ENCODE measurements at places on chromosomes 12 and 14. TPM values are rescaled to one million over a fixed set of nuclear protein-coding genes. Genes with fewer than 3 reads are reported as not detected.

Gene FGF23
- total RNA-seq = not detected

DNA sequence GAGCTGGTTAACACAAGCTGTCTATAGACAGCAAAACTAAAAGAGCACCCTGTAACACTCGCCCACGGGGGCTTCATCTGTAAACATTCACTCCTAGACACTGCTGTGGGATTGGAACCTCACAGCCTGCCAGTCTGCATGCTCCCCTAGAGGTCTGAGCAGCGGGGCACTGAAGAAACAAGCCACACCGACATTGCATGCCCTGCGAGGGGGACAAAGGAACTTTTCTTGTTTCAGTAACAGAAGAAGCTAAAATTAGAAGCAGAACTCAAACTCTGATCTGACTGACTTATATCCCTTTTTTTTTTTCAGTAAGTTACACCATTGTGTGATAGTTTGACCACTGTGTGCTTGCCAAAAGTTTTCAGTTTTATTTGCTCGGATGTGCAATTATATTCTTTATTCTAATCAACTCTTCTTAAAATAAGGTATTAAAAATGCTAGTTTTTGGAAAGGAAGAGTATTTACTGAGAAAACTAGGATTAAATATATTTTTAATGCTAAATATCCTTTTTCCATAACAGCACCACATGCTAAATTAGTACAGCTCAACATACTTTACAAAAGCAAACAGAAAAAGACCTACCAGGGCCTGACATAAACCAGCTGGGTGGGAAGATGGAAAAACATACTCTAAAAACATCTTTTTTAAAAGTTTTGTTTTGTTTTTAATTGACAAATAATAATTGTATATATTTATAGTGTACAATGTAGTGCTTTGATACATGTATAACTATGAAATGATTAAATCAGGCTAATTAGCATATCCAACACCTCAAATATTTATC lies 100.2 kb downstream of the EPS8 start:
- H3K4me1 ChIP-seq = peaks cover 35% of the 10 kb centered on the region
- no peaks in the 10 kb centered on the region for H3K36me3 ChIP-seq
- no peak overlapping the region for H3K4me3 ChIP-seq
- DNase-seq = no peak
- peak overlapping the region; percentile 43 for H3K27ac ChIP-seq
- H3K27me3 ChIP-seq = no peaks in the 10 kb centered on the region

- H3K4me3 ChIP-seq = no peak overlapping the region
- H3K27me3 ChIP-seq = peaks cover 97% of the 10 kb centered on the region
- no peak overlapping the region for H3K27ac ChIP-seq
- DNase-seq = no peak
- H3K36me3 ChIP-seq = no peaks in the 10 kb centered on the region
Observed at GRCh38 chr14:56812364-56813141, 2.3 kb upstream of the OTX2 start.

DNA sequence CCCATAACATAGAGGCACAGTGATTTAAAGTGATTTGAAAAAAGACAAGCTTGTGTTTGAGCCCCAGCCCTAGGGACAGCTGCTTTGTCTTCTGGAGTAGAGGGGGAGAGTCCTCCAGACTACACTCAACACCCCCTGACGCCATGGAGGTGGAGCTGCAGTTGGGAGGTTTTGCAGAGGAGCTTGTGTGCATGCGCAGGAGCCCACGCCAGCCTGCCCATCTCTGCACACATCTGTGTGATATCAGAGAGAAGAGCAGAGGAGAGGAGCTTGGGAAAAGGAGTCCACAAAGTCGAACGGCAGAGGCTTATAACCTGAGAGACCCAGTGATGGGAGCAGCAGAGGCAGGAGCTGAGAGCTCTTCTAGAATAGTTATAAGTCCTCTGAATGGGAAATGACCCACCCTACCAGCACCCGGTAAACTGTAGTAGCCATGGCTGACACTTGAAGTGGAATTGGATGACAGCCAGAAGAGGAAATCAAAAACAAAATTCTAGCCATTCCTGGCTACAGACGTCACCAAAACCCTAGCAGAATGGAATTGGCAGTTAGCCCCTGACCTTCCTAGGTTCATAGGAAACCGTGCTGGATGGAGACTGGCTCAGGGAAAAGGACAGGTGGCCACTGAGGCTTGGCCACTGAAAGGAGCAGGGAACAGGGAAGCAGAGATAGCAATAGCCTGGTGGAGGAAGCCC lies 185.1 kb upstream of the VASH1 start:
- no peak overlapping the region for H3K4me3 ChIP-seq
- no peak overlapping the region for H3K27ac ChIP-seq
- H3K4me1 ChIP-seq = peaks cover 5% of the 10 kb centered on the region
- no peaks in the 10 kb centered on the region for H3K36me3 ChIP-seq

GRCh38 chr12:66693901-66694513 lies 15.1 kb upstream of the GRIP1 start:
- DNase-seq = no peak
- no peak overlapping the region for H3K4me3 ChIP-seq
- no peak overlapping the region for H3K27ac ChIP-seq
- no peaks in the 10 kb centered on the region for H3K4me1 ChIP-seq
- H3K27me3 ChIP-seq = no peaks in the 10 kb centered on the region

- H3K36me3 ChIP-seq = no peaks in the 10 kb centered on the region
- H3K4me3 ChIP-seq = no peak overlapping the region
- no peaks in the 10 kb centered on the region for H3K27me3 ChIP-seq
- no peak overlapping the region for H3K27ac ChIP-seq
Observed at GRCh38 chr14:62064751-62065323, 302.6 kb downstream of the SNAPC1 start.

Gene HOXC12
- total RNA-seq = not detected

DNA sequence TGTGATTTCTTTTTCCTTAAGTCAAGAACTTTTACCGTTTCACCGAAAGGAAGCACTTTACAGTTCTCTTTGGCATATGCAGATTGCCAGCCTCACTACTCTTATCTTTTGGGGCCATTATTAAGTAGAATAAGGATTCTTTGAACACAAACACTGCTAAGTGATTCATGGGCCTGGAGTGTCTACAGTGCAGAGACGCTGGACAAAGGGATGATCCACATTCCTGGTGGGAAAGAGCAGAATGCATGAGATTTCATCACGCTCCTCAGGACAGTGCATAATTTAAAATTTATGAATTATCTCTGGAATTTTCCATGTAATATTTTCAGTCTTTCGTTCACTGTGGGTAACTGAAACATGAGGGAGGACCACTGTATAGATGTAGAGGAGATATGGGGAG lies 90.2 kb downstream of the TTLL5 start:
- no peaks in the 10 kb centered on the region for H3K4me1 ChIP-seq
- peaks cover 9% of the 10 kb centered on the region for H3K36me3 ChIP-seq
- H3K27me3 ChIP-seq = no peaks in the 10 kb centered on the region
- DNase-seq = no peak

DNA sequence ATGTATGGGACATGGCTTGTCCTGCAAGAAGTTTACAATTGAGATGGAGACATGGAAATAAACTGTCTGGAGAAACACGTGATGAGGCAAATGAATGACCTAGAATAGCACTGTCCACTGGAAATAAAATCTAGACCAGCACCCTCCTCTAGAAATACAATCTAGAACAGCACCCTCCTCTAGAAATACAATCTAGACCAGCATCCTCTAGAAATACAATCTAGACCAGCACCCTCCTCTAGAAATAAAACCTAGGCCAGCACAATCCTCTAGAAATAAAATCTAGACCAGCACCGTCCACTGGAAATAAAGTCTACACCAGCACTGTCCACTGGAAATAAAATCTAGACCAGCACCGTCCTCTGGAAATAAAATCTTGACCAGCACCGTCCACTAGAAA lies 69.2 kb upstream of the RFLNA start:
- no peak overlapping the region for H3K27ac ChIP-seq
- no peaks in the 10 kb centered on the region for H3K4me1 ChIP-seq
- H3K27me3 ChIP-seq = no peaks in the 10 kb centered on the region
- no peaks in the 10 kb centered on the region for H3K36me3 ChIP-seq
- no peak overlapping the region for H3K4me3 ChIP-seq

Gene AMN
- total RNA-seq = 19.8 TPM

Gene PRORP
- 22.2 TPM for total RNA-seq

Gene LRRIQ1
- 0.67 TPM for total RNA-seq

Gene TRPV4
- total RNA-seq = 4.5 TPM

DNA sequence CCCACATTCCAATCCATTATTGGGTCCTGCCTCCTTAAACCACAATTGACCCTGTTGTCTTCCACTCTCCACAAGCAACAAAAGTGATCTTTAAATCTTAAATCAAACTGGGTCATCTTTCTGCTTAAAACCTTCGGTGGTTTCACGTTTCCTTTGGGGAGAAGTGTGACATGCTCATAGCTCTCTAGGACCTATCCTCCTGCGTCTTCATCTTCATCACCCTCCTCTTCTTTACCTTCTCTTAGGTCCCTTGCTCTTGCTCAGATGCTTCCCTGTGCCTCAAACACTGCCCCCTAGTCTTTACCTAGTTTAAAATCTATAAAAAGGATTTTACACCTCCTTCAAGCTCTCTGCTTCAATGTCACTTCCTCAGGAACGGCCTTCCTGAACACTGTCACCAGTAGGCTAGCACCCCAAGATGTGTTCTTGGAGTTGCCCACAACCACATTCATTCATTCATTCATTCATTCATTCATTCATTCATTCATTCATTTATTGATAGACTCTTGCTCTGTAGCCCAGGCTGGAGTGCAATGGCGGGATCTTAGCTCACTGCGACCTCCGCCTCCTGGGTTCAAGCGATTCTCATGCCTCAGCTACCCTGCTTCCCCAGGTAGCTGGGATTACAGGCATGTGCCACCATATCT lies 46.8 kb downstream of the GALNT4 start:
- H3K4me1 ChIP-seq = peaks cover 11% of the 10 kb centered on the region
- no peaks in the 10 kb centered on the region for H3K36me3 ChIP-seq
- H3K27ac ChIP-seq = no peak overlapping the region
- H3K27me3 ChIP-seq = no peaks in the 10 kb centered on the region
- DNase-seq = no peak

DNA sequence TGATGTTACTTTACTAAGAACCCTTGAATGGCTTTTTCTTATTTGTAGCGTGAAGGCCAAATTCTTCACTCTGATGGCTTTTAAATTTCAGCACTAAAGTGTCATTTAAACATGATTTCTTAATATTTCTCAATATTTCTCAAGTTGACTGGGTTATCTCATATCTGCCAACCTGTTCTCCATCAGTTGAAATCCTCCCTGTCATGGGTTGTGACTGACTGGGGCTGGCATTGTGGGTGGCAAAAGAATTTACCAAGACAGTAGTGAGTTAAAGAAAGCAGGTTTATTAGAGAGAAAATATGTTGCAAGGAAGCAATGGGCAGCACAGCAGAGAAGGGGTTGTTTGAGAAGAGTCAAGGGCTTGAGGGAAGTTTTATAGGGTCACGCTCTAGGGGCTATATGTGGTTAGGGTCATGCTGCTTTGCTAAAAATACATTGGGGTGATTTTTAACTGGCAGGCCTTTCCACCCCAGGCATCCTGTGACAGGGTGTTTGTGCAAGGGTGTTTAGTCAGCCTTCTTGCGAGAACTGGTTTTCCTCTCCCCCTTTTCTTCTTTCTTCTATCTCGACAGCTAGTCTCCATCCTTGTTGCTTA lies 232.8 kb upstream of the SEL1L start:
- no peaks in the 10 kb centered on the region for H3K4me1 ChIP-seq
- no peak overlapping the region for H3K27ac ChIP-seq
- no peak overlapping the region for H3K4me3 ChIP-seq
- no peaks in the 10 kb centered on the region for H3K27me3 ChIP-seq
- no peaks in the 10 kb centered on the region for H3K36me3 ChIP-seq

Gene TAS2R50
- 0.55 TPM for total RNA-seq

Gene SYT1
- 0.58 TPM for total RNA-seq

- DNase-seq = no peak
- H3K4me3 ChIP-seq = no peak overlapping the region
- no peaks in the 10 kb centered on the region for H3K4me1 ChIP-seq
- H3K36me3 ChIP-seq = no peaks in the 10 kb centered on the region
- no peak overlapping the region for H3K27ac ChIP-seq
Observed at GRCh38 chr14:79766511-79766910, 444.8 kb downstream of the DIO2 start.

DNA sequence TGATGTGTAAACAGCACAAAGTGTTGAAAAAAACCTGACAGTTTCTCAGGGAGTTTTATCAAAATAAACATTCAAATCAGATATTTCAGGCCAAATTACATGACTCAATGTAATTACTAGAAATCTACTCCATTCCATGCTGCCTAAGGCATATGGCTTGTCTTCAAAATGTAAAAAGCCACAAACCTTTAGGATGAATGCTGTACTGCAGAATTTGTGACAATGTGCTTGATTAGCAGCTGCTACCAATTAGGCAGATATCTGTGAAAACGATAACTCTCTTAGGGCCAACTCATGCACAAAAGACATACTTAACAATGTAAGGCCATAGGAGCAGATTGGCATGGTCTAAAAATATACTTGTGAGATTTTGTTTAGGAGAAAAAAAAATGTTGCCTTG lies 267.0 kb downstream of the DACT1 start:
- no peak for DNase-seq
- no peak overlapping the region for H3K27ac ChIP-seq
- H3K4me1 ChIP-seq = peaks cover 4% of the 10 kb centered on the region

DNA sequence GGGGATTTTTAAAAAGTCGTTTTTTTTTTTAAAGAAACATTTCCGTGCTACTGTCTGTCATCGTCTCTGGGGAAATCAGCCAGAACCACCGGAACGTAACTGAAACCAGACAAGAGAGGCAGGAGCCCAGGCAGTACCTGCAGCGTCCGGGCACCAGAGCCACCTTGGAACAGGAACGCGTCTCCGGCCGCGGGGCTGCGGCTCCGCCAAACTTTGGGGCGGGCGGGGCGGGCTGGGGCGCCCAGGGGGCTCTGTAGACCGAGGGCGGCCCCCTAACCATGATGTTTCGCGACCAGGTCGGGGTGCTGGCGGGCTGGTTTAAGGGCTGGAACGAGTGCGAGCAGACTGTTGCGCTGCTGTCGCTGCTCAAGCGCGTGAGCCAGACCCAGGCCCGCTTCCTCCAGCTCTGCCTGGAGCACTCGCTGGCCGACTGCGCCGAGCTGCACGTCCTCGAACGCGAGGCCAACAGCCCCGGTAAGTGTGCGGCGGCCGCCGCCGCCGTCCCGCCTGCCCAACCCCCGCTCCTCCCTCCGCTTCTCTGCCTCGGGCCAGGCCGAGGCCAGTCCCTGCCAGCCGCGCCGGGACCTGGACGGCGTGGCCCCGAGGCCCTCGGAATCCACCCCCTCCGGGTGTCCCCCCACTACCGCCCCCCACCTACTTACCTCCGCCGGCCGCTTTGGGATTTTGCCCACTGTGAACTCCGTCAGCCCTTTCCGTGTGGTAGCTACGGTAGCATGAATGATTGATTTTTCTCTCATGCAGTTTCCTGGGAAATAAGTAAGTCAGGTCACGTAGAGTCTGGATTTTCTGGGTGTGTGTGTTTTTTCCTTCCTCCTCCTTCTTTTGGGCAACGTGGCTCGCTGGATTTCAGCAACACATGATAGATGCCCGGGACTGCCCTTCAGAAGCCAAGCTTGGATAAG lies 972 bp downstream of the SAMD4A start:
- no peaks in the 10 kb centered on the region for H3K27me3 ChIP-seq
- peak overlapping the region; percentile 72 for H3K4me3 ChIP-seq
- H3K4me1 ChIP-seq = peaks cover 26% of the 10 kb centered on the region
- peak overlapping the region; percentile 94 for H3K27ac ChIP-seq
- no peaks in the 10 kb centered on the region for H3K36me3 ChIP-seq
